Colonic mucosa (tissue), 4 donors: ENCODE measurements at places on chromosomes 5 and 9. TPM values are rescaled to one million over a fixed set of nuclear protein-coding genes. Genes with fewer than 3 reads are reported as not detected.
A peak's percentile ranks its signal among the peaks of the same experiment; 100 is the strongest.

DNA sequence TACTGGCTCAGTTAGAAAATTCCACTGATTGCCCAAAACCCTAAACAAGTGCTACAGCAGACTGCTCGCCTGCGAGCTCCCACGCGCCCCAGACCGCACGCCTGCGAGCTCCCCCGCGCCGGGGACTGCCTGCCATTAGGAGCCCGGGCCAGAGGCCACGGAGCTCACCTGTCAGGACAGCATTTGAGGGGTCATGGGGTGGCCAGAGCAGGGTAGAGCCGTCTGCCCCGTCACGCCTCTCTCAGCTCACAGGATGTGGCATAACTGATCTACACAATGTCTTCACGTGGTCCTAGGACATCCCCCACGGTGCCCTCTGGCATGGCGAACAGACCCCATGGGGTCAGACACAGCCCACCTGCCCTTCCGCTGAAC lies 29.1 kb upstream of the LRRC14B start:
- DNase-seq, result no peak

The NUDT2 gene
- total RNA-seq, result 25.6 TPM

GRCh38 chr9:68983008-68983411 lies 30.9 kb downstream of the PRKACG start:
- no peak for DNase-seq

DNA sequence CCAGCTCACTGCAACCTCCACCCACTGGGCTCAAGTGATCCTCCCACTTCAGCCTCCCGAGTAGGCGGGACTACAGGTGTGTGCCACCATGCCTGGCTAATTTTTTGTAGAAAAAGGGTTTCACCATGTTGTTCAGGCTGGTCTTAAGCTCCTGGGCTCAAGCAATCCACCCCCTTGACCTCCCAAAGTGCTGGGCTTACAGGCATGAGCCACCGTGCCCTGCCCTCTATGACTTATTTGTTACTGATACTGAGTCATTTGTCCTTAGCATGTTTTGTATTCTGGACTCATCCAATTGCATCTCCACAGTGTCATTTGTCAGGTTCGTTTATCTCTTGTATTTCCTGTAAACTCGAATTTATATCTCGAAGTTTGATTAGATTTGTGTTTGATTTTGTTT lies 2.7 kb upstream of the ITK start:
- no peak for DNase-seq

DNA sequence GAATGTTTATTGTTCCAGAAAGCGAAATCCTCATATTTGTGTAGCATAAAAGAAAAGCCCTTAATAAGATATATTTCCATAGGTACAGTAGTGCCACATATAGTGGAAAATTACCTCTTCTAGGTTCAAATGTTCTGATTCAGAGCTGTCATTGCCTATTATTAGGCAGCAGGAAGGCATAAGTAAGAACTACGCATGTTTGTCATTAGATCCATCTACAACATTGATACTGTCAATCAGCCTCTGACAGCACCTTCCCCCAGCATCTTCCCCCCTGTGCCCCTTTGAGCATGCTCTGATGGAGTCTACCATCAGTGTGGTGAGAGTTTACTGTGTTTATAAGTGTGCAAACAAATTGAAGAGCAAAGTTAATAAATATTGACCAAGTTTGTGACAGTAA lies 816.1 kb downstream of the TLE4 start:
- DNase-seq, result no peak

GRCh38 chr9:133842721-133843227 lies 104.6 kb upstream of the SARDH start:
- peak; percentile 72 for DNase-seq

DNA sequence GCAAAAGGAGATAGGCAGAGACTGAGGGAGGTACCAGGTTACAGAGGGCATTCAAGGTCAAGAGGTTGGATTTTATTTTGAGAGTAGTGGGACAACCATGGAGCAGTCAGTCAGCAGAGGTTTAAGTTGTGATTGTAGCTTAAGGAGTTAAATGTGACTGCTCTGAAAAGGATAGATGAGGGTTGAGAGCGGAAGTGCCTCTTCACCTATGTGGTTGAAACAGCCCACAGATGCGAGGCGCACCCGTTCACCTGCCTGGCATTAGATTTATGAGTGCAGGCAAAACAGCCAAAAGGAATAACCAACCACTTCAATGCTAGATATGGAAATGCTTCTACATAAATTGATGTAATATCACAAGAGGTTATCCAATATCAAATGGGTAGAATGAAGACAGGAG lies 8.4 kb downstream of the ZNF474 start:
- no peak for DNase-seq

DNA sequence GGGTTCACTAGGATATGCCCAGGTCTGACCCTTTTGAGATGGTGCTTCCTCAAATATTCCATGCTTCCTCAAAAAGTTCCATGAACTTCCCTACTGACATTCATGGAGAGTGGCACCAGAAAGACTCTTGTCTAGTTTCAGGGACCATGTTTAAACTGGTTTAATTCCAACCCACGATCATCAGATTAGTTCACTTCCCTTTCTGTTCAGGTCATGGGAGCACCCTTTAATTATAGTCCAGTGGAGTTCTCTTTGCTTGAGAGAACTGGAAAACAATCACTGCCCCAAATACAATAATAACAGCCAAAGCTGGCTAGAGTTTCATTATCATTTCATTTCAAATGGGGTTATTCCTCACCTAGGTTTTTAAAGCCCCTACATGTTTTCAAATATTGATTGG lies 9.7 kb upstream of the ERBIN start:
- no peak for DNase-seq

The PPWD1 gene
- total RNA-seq, result 23.5 TPM

The WNT8A gene
- total RNA-seq, result not detected

GRCh38 chr9:84738353-84738752 lies 68.8 kb downstream of the NTRK2 start:
- no peak for DNase-seq

DNA sequence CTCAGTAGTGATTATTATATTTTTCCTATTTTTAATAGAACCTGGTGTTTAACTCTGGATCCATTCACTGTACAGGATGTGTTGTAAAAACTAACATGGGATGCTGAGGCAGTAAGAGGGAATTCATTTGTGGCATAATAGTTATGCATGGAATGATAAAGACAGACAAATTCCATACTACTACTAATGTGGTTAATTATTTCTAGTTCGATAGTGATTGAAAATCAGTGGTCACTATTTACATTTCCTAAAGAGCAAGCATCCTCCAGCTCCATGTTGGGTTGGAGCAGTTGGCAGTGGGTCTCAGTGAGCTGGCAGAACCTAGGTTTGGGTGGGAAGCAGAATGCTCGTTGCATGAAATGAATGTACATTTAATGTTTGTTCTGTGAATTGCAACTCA lies 122.6 kb downstream of the SAXO1 start:
- no peak for DNase-seq

DNA sequence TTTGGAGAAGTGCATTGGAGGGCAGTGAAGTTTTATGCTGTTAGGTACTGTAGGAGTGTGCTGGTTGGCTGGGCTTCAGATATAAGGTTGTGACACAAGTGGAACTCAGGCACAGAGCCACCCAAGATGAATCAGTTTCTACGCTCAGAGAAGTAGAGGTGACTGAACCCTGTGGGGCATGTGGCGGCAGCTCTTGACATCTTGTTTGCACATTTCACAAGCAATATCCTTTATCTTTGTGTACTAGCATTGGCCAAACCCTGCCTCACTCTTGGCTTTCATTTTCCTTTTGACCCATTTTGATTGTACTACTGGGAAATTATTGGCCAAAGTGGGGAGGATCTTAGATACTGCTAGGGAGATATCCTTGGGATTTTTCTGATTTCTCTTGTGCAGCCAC lies 110.0 kb downstream of the PSAT1 start:
- DNase-seq, result no peak

- DNase-seq, result no peak
Observed at GRCh38 chr5:170228762-170229435, 3.9 kb upstream of the C5orf58 start.

The ZDHHC11B gene
- 2.4 TPM for total RNA-seq

DNA sequence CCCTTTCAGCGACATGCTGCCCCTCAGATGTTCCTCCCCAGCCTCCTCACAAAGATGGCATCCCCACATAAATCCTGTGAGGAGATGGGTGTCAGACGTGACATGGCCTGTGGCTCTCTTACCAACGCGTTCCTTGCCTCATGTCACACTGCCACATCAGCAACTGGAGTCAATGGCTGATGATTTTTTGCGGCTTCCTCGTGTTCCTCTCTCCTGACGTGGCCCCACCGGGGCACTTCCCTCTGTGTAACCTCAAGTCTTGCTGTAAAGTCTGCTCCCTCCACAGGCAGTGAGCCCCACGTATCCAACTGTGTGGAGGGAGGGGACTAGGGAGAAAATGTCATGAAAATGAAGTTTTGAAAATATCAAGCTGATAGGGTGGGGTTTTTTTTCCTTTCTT lies 53.2 kb upstream of the SHISAL2B start:
- DNase-seq, result no peak

GRCh38 chr5:88872971-88873370 lies 10.0 kb downstream of the MEF2C start:
- no peak for DNase-seq

DNA sequence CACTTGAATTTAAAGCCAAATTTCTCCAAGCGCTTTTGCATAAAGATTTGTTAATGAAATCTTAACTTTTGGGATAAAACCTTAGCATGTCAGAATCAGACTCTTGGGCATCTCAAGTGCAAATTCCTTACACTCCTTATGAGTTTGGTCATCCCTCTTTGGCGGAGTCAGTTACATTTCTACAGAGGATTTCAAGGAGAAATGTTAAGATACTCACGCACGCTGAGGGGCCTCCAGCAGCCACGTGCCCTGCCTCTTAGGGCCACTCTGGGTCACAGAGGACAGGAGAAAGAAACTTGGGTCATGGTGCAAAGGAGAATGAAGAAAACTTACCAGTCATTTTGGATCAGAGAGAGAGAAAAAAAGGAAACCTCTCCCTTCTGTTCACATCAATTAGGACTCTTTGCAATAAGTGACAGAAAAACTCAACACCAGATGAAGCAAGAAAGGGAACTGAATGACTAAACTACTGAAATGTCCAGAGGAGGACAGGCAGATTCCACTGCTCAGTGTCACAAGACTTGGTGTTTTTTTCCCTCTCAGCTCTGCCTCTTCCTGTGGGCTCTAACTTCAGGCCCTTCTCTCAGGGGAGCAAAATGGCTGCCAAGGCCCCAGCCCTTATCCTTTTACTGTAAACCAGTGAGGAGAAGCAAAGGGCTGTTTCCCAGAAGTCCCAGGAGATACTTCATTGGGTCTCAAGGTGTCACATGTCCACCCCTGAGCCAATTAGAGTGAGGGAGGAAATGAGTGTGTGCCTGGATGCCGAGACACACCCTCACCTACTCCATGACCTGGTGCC lies 63.3 kb upstream of the NFIL3 start:
- no peak for DNase-seq

DNA sequence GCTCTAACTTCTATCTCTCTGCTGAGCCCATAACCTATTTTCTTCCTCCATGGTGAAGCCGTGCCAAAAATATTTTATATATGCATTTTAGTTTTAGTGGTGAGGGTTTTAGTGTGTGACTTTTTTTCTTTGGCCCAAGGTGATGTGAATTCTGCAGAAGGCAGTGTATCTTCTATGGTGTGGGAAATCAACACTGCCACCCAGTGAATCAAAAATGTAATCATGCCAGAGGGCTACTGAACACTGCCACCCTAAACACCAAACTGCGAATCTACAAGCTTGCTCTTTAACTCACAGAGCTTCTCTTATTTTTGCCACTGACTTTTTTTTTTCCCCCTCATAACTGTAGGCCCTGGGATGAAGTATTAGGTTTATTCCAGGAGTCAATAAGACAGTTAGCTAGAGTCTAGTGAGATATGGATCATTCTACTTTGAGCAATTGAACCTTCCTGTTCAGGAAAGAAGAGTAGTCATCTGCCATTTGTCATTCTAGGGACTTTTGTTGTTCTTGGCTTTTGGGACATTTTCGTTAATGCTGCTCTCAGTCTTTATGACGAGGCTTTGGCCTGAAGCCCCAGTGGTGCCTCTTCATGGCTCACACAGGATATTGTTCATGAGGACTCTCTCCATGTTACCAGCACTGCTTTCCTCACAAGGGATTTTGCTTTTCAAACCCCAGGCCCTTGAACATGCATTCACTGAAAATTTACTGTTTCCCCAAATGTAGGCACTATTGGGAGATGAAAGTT lies 53.1 kb downstream of the C7 start:
- no peak for DNase-seq

The PCDHA3 gene
- 0.11 TPM for total RNA-seq

The BARHL1 gene
- not detected for total RNA-seq

DNA sequence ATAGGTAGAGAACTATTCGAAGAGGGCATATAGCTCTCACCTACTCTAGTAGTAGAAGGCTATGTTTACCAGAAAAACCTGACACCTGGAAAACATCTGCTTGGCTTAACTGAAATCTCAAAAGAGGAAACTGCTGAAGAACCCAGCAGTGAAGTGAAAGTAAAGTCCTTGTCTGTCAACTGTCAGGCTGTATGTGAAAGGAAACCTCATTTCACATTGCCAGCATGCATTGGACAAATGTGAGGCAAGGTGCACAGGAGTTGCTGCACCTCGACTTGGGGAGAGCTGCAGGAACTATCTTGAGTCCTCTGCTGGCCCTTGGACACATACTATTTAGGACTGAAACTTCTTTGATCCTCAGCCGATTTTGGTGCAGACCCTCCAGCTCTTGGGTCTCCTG lies 53.3 kb downstream of the NREP start:
- DNase-seq, result no peak

- no peak for DNase-seq
Observed at GRCh38 chr5:88502179-88503040, 233.8 kb upstream of the TMEM161B start.

GRCh38 chr5:14853685-14854084 lies 17.9 kb downstream of the ANKH start:
- DNase-seq, result no peak
